Stimulated activated CD4-positive, alpha-beta T cell treated with anti-CD3 and anti-CD28 coated beads, Interleukin-1b, Interleukin-23, amount 100 ng/mL, for 1 hour (primary cell): ENCODE measurements at places on chromosomes 13 and 19.

- no peak for DNase-seq
These were observed 9.9 kb upstream of the PLA2G4C start for GRCh38 chr19:48120505-48120904.

DNA sequence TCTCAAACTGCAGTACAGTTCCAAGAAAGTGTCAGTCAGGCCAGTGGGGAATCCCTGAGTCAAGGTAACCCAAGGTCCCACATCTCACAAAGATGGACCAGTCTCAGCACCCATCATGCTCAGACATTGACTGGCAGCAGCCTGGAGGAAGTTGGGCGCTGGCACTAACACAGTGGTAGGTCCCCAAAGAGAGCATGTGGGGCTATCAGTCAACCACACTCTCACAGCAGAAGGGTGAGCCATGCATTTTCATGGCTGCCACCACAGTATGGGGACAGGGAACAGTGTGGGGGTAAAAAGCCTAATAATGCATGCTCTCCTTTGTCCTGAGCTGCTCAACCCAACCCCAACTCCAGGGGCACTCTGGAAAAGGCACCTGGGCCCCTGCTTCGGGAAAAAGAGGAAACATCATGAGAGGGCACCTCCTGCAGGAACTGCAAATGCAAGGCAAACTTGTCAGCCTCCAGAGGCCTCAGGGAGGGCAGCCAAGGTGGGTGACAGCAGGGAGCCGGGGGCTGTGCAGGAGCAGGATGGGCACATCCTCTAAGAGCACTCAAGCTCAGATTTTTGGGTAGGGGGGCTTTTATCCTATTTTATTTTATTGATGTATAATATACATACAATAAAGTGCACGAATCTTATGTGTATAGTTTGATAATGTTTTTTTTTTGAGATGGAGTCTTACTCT lies 9.5 kb upstream of the PLEKHF1 start:
- DNase-seq, result no peak

DNA sequence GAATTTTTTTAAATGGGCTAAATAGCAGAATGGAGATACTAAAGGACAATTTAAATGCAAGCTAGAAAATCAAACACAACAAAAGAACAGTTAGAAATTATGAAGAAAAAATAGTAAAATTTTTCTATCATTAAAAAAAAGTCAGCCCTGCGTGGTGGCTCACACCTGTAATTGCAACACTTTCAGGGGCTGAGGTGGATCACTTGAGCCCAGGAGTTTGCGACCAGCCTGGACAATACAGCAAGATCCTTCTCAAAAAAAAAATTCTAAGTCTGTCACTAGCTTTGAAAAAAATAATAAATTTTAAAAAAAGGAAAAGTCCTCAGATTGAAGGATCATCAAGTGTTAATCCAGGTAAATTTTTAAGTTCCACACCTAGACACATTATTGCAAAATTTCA lies 7.7 kb downstream of the TUBGCP3 start:
- no peak for DNase-seq

DNA sequence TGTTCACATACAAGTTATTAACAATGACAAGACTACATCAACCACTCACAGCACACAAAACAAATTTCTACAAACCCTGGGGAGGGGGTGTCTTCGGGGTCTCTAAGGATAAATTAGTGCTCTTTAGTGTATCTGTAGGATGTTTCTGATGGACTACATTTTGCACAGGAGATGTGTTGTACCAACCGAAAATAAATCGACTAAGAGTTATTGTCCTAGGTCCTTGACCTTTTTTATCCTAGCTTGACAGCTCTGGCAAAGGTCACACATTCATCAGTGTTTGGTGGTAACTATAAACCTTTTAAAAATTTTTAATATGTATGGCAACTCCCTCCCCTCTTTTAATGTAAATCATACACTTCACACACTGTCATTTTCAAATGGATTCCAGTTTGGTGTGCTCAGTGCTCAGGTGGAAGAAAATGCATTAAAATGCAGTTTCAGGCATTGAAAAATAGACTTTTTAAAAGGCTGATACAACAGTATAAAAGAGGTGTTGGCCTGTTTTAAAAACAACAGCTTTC lies 7.7 kb downstream of the ZIC5 start:
- no peak for DNase-seq

DNA sequence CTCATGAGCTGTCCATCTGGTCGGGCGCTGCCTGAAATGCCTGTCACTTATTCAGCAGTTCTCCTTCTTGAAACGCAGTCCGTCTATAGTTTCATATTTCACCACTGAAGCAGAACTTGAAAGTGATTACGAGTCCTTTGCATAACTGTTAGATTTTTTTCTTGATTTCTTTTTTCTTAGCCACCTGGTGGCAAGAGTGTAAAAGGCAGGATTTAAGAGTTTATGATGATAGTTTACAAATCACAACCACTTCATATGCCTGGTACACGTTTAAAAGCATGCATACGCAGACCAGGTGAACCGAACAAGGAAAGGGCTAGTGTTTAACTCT lies 45.8 kb downstream of the GGACT start:
- DNase-seq, result no peak

GRCh38 chr13:105159841-105160240 lies 1375.6 kb downstream of the EFNB2 start:
- no peak for DNase-seq
